ENCODE measurements at places on chromosomes 13 and 19.

DNA sequence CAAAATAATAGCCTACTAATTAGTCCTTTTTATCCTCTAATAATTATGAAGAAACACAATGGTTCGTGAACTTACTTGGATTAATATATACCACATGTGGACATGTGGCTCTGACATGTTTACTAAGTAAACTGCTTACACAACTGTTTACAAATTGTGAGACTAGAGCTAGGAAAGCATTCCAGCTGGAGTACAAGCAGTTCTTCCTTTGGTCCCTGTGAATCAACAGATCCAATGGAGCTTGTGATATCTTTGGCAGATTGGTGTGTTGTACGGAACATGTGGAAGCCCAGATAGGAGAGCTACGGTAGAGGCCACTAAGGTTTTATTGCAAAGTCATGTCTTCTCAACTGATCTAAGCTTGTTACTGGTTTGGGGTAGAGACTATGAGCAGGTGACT, 145.5 kb upstream of the SPRY2 start:
- DNase-seq = no peak

GRCh38 chr19:6696239-6696820, 24.1 kb downstream of the C3 start:
- DNase-seq = no peak

DNA sequence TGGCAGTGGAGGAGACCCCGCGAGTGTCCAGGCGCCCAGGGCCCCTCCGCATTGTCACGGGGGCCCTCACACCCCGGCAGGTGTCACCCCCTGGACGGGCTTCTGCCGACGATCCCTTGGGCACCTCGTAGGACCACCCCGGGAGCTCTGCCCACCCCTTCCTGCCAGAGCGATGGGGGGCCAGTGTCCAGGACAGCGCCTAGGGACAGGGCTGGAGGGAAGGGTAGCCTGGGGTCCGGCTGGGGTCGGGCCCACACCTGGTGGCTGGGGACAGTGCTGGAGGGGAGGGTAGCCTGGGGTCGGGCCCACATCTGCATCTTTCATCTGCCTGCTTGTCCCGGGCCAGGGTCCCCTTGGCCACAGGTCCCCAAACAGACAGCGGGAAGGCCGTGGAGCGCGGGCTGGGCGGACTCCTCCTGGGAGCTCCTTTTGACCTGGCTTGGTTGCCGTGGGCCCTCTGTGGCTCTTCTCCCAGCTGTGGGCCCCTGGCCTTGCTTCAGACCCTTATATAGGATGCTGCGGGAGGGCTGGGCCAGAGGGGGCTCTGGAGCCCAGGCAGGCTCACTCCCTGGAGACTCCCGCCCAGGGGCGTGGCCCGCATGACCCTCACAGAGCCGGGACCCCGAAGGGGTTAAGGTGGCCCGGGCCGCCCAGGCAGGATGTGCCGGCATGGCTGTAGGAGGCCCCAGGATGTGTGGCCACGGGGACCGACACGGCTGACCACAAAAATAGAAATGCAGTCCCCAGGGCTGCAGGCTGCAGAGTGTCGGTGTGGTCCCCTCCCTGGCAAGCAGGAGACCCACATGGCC, 74.1 kb upstream of the MCF2L start:
- no peak for DNase-seq

GRCh38 chr19:37981785-37982475, 74.9 kb downstream of the SIPA1L3 start:
- DNase-seq = no peak

- DNase-seq = no peak
Measured at GRCh38 chr19:40549007-40549708, 27.5 kb upstream of the SHKBP1 start.

GRCh38 chr13:112783978-112784371, 94.1 kb downstream of the ATP11A start:
- DNase-seq = no peak

DNA sequence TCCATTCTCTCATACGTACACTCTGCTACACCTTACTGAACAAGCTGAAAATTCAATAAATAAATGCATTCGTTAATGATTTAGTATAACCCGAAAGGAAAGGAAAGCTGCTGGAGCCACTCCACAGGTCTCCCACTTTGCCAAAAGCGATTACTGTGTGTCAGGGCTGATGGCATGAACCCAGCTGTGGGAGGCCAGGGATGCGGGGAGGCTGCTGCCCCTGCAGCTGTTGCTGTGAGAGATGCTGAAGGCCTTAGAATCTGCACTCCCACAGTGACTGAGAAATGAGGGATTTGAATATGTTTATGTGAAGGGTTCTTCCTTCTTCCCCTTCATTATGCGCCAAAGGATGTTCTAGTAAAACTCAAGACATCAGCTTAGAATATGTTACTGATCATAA, 58.7 kb upstream of the NBEA start:
- DNase-seq = no peak

All from hepatic stellate cell (primary cell).